Amniotic epithelial cell (primary cell): ENCODE measurements at places on chromosomes 11 and 22.

DNA sequence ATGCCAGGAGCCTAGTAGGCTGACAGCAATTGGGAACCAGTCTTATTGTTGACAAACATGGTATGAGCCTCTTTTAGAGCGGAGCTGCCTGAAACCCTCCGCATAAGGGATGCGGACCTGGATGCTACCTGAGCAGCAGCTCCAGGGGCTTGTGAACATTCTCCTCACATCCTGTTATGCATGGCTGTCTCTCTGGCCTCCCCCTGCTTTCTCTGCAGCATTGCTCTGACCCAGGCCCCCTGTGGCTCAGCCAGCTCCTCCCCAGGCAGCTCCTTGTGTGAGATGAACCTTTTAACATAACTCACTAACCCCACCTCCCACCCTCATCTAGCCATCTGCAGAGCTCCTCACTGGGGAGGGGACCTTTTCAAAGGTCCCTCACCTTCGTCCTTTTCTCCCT lies 6.0 kb downstream of the BMAL1 start:
- no peak for DNase-seq

DNA sequence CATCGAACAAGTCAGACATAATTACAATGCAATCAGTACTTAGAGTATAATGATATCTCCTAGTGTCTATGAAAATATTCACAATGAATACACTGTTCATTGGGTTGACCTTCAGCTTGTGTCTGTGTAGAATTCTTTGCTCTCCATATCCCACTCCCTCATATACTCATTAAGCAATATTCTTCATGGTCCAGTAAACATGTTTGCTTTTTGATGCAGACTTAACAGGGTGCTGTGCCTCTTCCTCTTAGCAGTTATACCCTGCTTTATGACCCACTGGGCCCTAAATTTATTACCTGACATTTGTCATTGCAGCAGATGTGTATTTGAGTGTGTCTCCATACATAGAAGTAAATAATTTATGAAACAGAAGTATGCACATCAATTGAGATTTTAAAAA lies 352.5 kb upstream of the CCDC179 start:
- no peak for DNase-seq

DNA sequence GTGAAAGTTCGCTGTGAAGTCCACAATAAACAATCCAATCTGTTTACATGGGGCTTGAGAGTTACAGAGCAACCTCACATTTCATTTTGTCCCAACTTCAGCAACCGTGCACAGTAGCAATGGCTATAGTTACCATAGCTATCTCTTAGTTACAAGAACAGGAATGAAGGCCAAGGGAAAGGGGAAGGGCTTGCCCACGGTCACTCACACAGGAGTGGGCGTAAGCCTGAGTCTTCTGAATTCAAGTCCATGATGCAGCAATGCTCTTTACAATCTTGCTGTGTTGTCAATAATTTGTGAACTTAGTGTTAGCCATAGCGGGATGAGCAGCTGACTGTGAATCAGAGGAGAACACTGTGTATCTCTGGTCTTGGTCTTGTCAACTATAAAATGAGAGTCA lies 102.9 kb downstream of the ADAMTS15 start:
- DNase-seq = no peak

DNA sequence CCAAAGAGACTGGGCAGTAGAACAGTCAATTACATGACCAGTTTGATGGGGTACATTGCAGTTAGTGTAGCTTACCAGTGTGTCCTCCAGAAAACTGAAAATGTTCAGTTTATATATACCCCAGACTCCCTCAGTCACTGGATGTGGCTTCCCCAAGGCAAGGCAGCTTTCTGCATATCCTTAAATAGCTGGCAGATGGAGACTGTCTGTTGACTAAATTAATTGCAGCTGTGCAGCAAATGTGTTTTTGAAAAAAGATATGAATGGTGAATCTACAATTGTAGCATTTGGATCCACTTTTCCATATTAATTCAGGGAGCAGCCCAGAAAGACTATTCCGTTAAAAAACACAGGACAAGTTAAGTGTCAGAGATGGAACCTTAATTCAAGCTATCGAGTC lies 565.1 kb upstream of the CCDC179 start:
- DNase-seq = no peak

GRCh38 chr11:19931141-19931770 lies 218.6 kb downstream of the NAV2 start:
- peak; percentile 79 for DNase-seq

- DNase-seq = peak; percentile 56
Measured at GRCh38 chr11:14413307-14414069, 54.5 kb upstream of the RRAS2 start.

- DNase-seq = no peak
Measured at GRCh38 chr22:50699001-50699755, 26.6 kb downstream of the SHANK3 start.

DNA sequence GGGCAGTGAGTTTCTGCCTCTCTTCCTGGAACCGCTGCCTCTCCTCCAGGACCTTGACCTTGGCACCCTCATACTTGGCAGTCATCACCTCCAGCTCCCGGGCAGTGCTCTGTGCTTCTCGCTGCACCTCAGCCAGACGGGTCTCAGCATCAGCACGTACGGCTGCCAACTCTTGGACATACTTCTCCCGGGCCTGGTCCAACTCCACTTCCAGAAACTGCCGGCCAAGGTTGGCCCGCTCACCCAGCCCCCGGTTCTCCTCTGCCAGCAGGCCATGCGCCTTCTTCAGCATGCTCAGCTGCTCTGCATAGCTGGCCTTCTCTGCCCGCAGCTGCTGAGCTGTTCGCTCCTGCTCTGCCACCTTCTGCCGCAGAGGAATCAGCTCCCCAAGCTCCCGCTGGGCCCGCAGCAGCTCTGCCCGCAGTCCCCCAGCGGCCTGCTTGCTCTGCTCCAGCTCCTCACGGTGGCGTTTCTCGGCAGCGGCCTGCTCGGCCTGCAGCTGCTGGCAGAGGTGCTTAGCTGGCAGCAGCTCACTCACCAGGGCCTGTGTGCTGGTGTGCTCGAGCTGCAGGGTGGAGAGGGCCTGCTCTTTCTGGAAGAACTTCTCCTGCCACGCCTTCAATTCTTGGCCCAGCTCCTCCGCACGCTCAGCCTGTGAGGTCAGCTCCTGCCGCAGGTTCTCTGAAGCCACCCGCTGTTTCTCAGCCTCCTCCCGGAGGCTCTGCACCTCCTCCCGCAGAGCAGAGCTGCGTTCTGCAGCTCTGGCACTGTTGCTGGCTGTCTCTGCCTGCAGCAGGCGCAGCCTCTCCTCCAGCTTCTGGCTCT lies 14.4 kb downstream of the IL18BP start:
- peak; percentile 74 for DNase-seq

- DNase-seq = no peak
Measured at GRCh38 chr11:35173616-35174566, 34.9 kb downstream of the CD44 start.

- DNase-seq = no peak
Measured at GRCh38 chr22:47054231-47055072, 292.0 kb downstream of the TBC1D22A start.

DNA sequence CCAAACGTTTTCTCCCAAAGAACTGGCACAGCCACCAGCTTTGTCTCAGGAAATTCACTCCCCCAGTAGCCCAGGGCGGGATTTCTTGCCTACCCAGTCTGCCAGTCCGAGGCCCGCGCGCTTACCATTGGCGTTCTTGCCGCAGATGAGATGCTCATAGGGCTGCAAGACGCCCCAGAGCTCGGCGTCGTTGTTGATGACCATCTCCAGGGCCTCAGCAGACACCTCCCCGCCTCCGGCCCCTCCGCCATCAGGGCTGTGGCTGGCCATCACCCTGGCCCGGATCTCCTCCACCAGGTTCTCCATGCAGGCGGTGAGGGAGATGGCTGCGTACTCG lies 1.3 kb downstream of the ABTB2 start:
- peak; percentile 51 for DNase-seq

- DNase-seq = no peak
Measured at GRCh38 chr11:494761-495536, 12.1 kb downstream of the RNH1 start.

- no peak for DNase-seq
Measured at GRCh38 chr11:67666303-67666645, 8.1 kb downstream of the ALDH3B2 start.

DNA sequence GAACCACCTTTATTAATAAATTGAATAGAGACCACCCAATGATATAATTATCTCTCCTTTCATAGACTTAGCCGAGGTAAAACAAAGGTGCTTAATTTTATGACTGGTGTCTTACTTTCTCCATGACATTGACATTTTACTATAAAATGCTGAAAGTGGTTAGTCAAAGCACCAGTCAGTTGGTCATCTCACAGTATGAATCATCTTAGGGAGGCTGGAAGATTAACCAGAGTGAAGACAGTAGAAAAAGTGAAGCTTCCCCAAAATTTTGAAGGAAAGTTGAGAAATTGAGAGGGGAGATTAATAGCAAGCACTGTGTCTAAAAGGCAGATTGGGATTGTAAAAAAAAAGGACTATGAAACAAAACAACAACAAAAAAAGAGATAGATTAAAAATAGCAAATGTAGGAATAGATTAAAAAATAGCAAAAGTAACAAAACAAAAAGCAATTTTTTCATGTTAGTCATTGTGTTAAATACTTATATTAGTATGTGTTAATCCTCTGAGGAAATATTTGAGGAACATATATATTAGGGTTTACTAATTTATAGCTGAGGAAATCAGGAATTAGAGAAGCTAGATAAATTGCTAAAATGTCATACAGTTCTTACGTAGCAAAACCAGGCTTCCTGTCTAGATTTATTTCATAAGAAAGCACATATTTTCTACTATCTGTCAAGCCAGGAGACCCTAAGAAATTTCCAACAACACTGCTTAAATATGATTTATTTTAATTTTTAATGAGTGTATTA lies 557.3 kb upstream of the ANO5 start:
- DNase-seq = no peak

DNA sequence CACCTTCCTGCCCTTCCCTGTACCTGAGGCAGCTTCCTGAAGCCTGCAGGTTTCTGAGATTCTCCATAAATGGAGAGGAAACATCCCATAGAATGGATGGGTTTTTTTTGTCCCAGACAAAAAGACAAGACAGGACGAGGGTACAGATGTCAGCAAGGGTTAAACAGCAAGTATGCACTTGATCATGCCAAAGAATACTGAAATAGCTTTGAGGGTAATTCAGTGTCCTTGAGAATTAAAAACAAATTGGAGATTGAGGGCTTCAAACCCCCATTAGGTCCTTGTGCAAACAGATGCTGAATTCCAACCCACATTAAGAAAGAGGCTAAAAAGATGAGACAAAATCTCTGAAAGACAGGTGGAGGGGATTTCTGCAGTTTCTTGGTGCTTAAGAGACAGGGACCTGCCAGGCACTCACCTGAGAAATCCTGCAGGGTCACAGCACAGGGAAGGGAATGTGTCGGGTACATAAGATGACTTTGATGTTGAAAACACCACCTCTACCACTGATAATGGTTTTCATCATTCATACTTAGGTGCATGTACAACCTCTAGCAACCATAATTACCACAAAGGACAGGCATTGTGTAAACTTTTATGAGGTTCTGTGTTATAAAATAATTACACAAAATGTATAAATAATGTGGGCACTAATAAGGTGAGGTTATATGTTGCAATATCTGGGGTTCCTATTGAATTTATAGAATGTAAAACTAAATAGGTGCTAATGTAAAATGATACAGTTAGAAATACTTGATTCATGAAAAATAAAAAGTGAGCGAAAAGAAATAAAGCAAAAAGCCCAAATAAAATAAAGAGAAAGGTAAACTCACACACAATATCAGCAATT lies 107.1 kb upstream of the TOP3B start:
- no peak for DNase-seq

- peak; percentile 83 for DNase-seq
Measured at GRCh38 chr11:110173811-110174644, 80.8 kb downstream of the ZC3H12C start.
